ENCODE measurements at places on chromosomes 3 and 15.

- no peak for DNase-seq
Measured at GRCh38 chr3:23114432-23114831, 88.7 kb upstream of the UBE2E2 start.

DNA sequence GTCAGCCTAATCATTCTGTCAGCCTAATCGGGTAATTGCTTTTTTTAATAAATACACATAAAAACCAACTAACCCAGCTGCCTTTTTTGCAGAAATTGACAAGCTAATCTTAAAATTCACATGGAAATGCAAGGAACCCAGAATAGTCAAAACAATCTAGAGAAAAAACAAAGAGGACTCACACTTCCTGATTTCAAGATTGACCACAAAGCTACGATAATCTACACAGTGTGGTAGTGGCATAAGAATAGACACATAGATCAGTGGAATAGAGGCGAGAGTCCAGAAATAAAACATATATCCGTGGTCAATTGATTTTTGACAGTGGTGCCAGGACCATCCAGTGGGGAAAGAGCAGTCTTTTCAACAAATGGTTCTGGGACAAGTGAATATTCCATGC is 2.4 kb upstream of the C3orf20 start:
- DNase-seq = no peak

GRCh38 chr15:41154412-41154811 is 38.3 kb upstream of the INO80 start:
- DNase-seq = no peak

DNA sequence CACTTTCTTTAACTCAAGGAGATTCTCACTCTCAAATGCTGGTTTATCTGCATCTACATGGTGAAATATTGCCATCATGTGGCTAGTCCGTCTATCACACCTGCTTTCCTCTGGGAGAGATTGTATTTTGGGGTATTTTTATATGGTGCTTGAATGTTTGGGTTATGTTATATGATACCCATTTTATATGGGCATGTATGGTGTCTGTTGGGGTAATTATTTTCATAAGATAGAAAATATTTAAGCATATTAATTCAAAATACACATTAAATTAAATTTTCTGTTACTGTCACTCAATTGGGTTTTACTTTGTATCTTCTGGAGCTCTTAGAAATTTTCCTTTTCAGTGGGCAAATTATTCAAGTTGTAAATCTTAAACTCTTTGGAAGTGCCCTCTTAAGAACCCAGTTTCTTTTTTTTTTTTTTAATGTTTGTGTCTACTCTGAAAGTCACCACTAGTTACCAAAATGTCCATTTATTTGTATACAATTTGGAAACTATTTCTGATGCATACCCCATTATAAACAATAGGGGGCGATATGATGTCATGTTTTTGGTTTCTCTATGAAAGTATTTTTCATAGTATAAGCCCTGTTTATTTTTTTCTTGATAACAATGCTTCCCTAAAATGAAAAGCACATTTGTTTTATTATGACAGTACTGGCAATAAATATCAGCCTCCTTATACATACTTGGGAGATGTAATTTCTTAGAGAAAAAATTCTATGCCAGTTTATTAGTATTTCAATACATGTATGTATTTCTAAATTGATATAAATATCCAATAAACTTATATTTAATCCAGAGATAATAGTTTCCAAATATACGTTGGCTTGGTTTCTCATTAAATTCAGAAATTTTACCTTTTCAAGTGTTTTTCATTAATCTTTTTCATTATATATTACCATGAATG is 36.1 kb upstream of the PLSCR5 start:
- peak; percentile 37 for DNase-seq

DNA sequence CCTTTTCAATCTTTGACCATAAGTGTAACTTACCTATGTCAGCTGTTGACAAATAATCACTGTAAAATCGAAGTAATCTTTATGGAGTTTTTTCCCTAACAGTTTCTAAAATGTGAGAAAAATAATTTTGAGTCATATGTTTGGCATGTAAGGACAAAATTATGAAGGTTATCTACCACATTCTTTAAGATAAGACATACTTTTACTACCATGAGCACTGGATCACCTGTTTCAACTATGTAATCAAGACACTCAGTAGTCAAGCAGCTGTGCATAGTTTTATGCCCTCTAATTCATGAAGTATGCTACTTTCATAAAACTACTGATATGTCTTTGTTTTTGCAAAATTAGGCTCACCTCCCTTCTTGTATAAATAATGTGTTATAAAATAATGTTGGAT is 12.1 kb downstream of the FGF7 start:
- DNase-seq = no peak

DNA sequence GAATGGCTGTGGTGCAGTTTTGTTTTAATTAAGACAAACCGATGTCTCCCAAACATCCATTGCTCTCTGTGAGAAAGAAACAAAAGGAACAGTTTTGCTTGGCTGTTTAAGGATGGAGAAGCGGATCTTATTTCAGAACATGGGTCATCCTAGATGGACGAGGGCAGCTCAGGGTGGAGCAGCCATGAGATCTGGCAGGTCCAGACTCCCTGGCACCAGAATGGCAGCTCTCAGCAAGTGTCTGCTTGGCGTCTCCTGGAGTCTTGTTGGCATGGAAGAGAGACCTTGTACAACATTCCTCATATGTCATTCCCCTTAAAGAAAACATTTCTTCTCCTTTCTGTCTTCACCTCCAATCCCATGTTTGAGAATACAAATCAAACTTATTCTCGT is 93.8 kb downstream of the ADAMTSL3 start:
- no peak for DNase-seq

GRCh38 chr3:177370246-177370822 is 173.1 kb upstream of the TBL1XR1 start:
- no peak for DNase-seq

- DNase-seq = no peak
Measured at GRCh38 chr3:170425491-170426239, 7.0 kb downstream of the CLDN11 start.

GRCh38 chr3:146249921-146250320 is 984 bp downstream of the PLSCR4 start:
- no peak for DNase-seq

GRCh38 chr15:74399511-74400312 is 32.3 kb upstream of the CYP11A1 start:
- DNase-seq = no peak

DNA sequence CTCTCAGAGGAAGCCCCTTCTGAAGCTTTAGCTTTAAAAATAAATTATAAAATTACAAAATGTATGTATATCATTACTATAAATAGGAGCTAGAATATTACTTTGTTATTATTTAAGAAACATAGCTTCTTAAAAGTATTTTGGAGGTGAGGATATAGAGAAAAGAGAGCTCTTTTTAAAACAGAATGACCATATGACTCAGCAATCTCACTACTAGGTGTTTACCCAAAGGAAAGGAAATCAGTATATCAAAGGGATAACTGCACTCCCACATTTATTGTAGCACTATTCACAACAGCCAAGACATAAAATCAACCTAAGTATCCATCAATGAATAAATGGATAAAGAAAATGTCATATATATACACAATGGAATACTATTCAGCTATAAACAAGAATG is 119.6 kb downstream of the DMXL2 start:
- no peak for DNase-seq

DNA sequence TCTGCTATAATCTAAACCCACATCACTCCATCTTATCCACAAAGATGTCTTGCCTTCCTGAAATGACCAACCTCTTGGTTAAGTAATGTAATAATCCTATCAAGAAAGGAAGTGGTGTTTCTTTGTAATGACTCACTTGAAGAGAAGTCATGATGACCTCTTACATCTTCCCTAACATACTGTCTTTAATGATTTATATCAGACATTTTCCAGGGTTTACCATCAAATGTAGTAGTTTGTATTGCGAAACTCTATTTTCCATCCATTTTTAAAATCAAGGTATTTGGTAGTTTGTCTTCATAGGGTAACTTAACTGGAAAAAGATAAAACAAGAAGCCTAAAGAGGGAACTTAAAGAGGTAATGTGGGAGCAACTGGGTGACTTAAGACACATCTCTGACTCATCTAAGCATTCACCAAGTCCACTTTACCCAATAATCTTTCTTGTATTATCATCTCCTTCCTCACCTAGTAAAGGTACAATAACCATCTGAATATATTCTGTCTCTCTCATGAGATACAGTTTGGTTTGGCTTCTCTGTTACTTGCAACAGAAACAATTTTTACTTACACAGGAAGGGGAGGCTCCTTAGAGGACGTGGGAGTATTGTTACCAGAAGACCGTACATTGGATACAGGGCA is 5.7 kb upstream of the MAPK6 start:
- DNase-seq = no peak

GRCh38 chr3:154775821-154776548 is 304.1 kb upstream of the MME start:
- no peak for DNase-seq

DNA sequence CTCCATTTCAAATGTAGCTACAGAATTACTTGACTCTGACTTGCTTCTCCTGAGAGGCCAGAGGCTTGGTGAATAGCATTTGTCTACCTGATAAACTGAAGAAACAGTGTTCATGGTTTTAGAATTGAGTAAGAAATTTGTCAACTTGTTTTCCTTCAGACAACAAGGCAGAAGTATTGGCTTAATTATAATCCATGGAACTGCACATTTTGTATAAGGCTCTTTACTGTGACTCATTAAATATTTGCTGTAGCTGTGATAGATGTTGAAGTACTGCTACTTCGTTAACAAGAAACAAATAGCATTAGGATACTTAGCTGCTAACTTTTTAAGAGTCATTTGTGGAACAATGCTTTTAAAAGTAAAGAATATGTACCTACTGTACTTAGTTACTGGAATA is 4.6 kb downstream of the UNC13C start:
- no peak for DNase-seq

DNA sequence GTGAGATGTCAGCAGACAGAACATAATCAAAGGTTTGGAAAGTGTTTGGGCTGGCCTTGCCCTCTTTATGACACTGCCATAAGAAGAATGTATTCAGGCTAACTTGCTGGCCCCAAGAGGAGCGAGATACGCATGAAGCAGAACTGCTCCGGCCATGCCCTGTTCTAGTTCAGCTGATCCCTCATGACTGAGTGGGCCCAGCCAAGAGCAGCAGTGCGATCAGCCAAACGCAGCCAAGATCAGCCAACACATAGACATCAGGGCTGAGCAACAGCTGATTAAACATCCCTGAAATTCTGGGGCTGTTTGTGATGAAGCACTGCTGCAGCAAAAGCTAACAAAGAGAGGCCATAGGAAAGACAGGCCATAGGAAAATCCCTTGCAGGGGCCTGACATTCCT is 24.1 kb downstream of the POMGNT2 start:
- DNase-seq = no peak

GRCh38 chr3:58052373-58053273 is 44.4 kb downstream of the FLNB start:
- DNase-seq = no peak

DNA sequence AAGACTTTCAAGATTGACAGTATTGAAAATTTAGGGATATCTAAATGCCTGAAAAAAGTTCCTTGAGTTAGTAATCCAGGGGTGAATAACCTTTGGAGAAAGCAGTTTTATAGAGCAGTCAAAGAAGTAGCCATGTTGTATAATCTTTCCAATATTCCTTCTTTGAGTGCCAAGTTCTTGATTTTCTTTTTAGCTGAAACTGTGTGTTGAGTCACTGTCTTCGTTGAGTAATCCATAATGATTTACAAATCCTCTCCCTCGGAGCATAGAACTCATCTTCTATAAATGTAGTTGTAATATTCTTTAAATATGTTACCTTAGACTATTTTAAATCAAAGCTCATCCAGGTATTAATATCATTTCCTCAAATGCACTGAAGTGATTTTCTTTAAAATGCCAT is 135.2 kb downstream of the BBX start:
- DNase-seq = no peak

DNA sequence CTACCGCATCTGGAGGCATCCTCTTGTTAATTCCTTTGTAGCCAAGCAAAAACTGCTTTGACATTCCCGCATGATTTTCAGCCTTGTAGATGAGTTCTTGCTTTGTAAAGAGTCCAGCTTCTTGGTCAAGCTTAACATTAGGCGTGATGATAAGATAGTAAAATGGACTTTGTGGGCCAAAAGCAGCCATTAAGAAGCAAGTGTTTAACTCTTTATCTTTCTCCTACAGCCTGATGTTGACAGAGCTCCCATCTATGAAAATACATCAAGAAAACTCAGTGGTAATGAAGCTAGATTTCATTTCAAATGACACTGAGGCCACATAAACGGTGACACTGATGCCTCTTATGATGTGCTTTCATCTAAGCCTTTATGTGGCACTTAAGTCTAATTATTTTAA is 33.2 kb downstream of the FNDC3B start:
- DNase-seq = no peak
